Activated CD8-positive, alpha-beta memory T cell treated with anti-CD3 and anti-CD28 coated beads for 1 hour (primary cell): ENCODE measurements at places on chromosomes 2 and 18.

DNA sequence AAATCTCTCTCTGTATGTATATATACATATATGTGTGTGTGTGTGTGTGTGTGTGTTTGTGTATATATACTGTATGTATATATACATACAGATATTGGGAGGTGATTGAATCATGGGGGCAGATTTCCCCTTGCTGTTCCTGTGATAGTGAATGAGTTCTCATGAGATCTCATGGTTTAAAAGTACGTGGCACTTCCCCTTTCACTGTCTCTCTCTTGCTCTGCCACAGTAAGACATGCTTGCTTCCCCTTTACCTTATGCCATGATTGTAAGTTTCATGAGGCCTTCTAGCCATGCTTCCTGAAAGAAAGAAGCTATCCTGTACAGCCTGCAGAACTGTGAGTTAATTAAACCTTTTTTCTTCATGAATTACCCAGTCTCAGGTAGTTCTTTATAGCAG lies 18.8 kb upstream of the CCDC195 start:
- no peak for DNase-seq

- no peak for DNase-seq
These were observed 103.5 kb upstream of the ATL2 start for GRCh38 chr2:38480617-38481016.

GRCh38 chr2:212777020-212777491 lies 238.5 kb upstream of the ERBB4 start:
- DNase-seq = no peak

GRCh38 chr2:27003007-27003406 lies 29.8 kb upstream of the TMEM214 start:
- no peak for DNase-seq

GRCh38 chr2:42933824-42934254 lies 141.5 kb upstream of the HAAO start:
- DNase-seq = no peak

DNA sequence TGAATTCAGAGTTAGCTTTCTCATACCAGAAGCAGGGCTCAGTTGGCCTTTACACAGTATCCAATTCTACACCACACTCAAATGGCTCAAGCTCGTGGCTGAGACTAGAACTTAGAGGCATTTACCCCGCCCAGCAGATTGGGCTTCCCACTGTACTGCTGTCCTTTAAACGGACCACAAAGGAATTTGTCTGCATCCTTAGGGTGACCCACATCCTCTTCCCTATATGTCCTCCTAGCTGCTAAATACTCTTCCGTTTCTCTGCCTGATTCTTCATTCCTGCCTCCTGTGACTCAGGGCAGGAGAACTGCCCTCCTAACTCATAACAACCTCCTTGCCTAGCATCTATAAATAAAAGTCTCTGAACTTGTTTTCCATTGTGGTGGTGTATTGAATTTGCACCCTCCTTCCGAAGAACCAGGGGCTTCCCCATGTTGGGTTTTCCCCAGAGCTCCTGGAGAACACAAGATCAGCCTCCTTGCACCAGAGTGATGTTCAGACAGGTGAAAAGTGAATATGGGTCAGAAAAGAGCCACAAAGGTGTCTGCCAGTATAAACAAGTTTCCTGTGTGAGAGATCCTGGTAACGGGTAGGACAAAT lies 32.0 kb upstream of the MC4R start:
- DNase-seq = no peak

GRCh38 chr2:200360364-200360763 lies 53.9 kb downstream of the SPATS2L start:
- no peak for DNase-seq
